Cerebellum (tissue), 4 donors: ENCODE measurements at places on chromosomes 1 and 21.
A peak's percentile ranks its signal among the peaks of the same experiment; 100 is the strongest.

DNA sequence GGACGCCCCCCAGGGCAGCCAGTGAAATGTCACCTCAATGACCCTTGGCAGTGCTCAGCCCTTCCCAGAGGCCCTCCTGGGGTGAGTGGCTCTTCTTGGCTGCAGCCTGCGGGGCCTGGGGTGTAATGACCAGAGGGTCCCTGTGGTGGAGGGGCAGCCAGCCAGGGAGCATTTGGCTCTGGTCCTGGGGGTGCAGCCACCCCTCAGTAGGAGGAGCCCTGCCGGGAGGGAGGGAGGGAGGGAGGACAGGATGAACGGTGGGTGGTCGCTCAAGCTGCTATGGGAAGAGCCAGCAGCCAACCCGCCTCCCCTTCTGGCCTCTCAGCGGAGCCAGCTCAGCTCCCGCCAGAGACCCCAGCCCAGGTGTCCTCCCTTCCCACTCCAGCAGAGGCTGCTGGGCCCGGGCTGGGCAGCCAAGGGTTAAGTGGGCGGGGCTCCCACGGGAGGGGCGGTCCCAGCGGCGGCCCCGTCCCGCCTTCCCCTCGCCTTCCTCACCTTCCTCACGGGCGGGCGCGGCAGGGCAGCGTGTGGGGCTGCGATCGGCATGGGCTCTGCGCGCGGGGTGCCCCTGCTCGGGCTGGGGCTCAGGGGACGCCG is 9.0 kb upstream of the PLCH2 start:
- peak; percentile 92 for DNase-seq

DNA sequence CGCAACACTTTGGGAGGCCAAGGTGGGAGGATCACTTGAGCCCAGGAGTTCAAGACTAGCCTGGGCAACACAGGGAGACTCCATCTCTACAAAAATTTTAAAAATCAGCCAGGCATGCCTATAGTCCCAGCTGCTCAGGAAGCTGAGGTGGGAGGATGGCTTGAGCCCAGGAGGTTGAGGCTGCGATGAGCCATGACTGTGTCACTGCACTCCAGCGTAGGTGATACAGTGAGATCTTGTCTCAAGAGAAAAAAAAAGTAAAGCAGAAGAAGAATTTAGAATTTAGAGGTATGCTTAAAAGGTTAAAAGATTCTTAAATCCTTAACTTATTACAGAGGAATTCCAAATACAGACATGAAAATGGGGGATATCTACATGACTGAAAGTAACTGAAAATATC is 79.5 kb downstream of the SMYD3 start:
- no peak for DNase-seq

- DNase-seq, result peak; percentile 40
Observed at GRCh38 chr1:155324717-155325602, 4.3 kb downstream of the RUSC1 start.

DNA sequence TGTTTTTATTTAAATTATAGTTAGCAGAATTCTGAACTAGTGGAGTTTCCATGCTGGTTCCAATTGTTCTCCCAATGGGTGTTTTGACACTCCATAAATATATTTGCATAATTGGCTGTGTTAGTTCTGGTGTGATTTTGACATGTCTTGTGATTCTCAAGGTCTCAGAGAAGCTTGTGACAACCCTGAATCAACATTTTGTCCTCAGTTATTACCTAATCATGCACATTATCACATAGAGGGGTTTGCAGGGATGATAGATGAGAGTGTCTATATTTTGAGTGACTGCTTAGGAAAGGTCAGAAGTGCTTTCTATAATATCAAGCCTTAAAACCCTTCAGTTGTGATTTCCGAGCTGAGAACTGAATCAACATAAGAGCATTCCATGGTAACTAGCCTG is 11.5 kb upstream of the KCNK2 start:
- DNase-seq, result no peak

DNA sequence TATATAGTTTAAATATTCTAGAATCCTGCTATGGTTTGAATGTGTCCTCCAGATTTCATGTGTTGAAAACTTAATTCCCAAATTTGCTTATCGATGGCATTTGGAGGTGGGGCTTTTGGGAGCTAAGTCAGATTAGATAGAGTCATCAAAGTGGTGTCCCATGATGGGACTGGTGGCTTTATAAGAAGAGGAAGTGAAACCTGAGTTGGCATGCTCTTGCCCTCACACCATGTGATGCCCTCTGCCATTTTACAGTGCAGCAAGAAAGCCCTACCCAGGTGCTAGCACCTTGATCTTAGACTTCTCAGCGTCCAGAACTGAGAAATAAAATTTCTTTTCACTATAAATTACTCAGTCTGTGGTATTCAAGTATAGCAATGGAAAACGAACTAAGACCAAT is 111.3 kb downstream of the TGFB2 start:
- no peak for DNase-seq

DNA sequence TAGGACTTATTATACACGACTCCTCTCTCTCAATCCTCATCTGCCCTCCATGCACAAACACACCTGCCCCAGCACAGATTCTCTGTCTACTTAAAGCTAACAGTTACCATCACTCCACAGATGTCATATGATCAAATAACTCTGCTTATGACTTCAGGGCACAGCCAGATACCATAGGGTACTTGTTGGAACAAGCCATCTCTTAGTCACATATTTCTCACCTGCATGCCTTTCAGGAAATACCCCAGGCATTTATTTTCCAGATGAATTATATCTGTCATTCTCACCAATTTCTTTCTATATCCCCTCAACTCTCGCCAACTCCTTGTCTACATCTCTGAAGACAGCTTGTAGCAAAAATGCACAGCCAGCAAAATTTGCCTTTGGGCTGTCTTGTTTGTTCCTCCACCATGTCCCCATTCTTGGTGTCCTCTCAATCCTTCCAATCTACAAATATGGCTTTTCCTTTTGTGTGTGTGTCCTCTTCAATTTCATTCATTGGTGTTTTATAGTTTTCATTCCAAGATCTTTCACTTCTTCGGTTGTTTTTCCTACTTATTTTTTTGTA is 353.9 kb upstream of the CAMK1G start:
- no peak for DNase-seq

DNA sequence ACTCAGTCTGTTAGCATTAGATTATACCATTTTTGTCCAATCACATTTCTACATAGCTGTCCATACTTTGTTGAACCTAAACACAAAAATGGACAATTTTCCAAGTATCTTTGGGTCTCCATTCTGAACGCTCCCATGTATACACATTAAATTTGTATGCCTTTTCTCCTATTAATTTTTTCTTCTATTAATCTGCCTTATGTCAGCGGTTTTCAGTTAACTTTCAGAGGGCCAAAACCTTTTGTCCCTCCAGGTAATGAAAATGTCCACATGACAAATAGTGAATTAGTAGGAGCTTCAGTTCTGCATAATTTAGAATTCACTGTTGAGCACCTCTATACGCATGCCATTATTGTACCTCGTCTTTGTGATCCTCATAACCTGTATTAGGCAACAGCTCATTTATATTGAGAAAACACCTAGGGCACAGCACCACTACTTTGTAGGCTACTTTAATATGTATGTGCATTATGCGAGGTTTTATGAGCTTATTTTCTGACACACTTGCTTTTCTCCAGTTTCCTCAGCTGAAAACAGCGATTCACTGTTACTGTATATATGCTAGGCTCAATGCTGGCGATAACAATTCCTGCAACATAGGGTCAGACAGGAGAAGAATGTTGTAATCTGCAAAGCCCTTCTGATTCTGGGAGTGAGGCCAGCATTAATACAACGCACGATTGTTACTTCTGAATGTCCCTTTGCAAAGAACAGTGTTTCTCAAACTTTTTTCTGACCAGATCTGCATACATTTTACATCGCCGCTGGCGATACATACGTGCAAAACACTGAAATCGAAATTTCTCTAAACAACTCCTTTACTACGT is 1.1 kb upstream of the ABCD3 start:
- peak; percentile 15 for DNase-seq

GRCh38 chr1:224734261-224734935 is 118.3 kb downstream of the CNIH3 start:
- no peak for DNase-seq

DNA sequence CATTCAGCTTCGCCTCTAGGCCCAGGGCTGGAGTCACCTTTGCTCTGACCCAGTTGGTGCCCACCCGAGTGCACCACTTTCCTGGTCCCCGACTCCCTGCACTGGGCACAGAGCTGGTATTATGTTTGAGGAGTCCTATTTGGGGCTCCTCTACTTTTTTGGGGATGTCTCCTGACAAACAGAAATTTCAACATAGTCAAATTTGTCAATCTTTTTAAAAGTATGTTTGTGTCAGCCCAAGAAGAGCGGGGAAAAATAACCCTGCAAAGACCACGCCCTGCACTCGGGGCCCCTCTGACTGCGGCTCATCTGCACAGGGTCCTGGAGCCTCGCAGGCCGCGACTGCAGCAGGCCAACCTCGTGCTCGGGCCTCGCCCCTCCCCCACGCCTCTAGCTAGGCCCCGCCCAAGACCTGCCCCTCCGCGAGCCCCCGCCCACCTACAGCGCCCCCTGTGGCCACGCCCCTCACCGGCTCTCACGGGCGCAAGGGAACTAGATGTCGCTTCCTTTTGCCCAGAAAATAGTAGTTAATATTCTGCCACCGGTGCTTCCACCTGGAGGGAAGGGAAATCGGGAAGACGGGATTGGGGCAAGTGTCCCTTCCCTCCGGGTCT is 11.4 kb downstream of the FAM229A start:
- peak; percentile 85 for DNase-seq

DNA sequence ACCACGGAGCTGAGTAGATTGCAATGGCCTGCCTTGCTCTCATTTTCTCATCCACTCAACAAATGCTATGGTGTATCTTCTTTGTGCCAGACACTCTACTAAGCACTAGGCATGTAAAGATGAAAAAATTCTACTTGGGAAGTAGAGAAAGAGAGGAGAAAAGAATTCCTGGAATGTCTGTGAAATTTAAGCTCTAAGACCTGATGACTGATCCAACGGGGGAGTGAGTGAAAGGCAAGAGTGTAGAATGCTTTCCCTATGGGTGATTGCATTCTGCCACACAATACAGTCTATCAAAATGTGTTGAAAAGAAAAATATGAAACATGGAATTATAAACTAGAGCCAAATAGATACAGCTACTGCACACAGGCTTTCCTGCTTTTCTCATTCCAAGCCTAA is 82.3 kb downstream of the CYYR1 start:
- DNase-seq, result no peak

DNA sequence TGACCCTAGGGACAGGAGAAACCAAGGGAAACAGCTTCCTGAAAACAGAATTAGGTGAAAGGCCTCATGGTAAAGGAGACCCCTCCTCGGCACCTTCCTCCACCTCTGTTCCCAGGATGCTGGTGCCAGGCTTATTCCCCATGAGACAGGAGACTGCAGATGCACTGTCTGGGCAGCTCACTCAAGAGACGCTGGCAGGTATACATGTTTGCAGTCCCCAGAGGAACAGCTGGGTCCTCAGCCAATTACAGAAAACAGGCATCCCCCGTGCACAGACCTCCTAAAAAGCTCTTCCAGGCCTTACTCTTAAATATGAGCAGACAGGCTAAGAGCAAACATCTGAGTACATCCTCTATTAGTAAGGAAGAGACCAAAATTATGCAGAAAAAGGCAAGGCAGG is 6.5 kb downstream of the CCSAP start:
- DNase-seq, result no peak

DNA sequence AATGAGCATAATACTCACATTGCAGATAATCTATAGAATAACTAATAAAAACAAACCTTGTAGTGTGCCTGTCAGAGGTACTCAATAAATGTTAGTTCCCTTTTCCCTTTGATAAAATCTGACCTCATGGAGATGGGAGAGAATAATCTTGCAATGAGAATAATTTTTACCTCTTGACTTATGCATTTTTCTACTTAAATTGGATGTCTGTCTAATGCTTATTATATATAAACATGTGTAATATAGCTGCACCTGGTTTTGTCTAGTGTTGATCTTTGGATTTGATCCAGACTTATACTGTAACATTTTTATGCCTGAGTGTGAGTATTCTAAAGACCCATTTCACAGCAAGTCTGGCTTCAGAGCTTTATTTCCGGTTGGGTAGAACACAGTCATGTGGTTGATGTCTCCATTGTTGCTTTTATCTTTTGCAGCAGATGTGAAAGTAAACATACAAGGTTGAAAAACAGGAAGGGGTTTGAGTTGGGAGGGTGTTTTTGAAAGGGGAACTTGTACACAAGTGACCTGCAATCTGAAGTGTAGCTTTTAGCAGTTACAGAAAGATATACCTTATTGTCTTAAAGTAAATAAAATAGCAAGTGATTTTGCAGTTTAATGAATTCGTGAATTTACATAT is 12.4 kb downstream of the EPB41 start:
- no peak for DNase-seq

- no peak for DNase-seq
Observed at GRCh38 chr1:185644531-185644930, 89.7 kb upstream of the HMCN1 start.

DNA sequence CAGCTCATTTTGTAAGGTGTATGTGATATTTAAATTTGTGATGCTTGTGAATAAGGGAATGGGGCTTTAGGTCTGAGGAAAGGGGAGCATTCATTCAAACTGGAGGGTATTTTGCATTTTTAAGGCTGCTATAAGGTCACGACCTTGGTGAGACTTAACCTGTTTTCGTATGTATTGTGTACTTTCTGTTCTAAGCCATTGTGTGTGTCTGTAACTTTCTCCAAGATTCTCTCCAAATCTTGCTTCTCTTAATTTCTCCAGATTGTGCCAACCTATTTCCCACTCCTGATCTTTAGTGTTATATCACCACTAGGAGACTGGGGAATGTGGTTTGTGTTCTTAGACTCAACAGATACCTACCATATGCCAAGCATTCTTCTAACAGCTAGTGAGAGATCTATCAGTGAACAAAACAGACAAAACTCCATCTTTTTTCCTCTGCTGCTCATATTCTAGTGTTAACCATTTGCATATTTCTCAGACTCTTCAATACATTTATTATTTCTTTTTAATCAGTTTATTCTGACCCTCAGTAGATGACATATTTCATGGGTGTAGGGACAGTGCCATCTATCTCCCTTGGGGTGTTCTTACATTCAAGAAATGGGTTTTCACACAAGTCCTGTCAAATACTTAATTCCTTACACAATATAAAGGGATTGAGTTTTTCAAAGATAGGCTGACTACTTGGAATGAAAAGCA is 27.5 kb downstream of the ATP1B1 start:
- no peak for DNase-seq

DNA sequence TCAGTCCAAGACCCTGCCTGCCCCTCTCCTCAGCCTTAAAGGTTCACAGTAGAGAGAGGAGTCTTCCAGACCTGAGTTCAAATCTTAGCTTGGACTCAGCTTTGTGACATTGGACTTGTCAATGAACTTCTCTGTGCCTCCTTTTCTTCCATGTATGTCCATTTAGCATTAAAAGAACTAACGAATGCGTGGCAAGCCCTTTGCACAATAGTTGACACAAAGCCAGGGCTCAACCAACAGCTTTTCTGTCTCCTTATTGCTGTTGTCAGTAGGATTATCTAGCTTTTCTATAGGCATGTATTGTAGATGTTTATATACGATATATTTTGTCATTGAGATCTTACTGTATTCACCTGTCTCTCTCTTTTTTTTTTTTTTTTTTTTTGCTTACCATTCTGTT is 450.8 kb downstream of the PTPRU start:
- DNase-seq, result no peak

GRCh38 chr1:44995467-44996238 is 9.3 kb upstream of the EIF2B3 start:
- no peak for DNase-seq
